ENCODE measurements at places on chromosomes 4 and X.

DNA sequence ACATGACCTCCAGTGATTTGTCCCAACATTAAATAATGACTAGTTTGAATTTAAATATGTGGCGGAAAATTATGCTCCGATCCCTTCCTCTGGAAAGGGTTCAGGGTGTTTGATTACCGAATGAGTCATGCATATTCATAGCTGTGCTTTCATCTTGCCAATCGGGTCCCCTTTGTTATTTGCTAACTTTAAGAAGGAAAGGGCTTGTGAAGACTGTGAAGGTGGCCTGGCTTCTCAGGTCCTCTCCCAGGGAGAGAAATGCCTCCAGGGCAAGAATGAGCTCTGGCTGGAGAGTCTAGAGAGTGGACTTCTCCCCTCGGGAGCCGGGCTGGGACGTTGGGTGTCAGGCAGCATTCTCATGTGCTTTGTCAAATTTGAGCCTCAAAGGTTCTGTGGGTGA lies 155.5 kb upstream of the PSAPL1 start:
- DNase-seq = no peak

GRCh38 chr4:19791422-19792123 lies 460.1 kb upstream of the SLIT2 start:
- no peak for DNase-seq

DNA sequence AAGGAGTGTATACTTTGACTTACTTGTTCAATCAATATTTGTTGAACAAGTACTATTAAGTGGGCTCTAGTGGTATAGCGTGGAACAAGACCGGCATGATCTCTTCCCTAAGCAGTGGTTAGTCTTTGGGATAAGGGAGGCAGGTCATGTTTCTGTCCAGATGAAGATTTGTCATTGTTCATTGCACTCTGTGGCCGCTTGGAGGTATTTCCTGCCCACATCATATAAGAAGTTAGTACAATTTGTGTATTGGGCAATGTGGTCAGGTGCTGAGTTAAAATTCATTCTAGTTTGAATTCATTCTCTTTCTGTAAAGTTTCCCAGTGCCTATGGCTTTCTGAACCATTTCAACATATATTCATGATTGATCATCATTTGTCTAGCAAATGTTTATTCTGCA lies 101.1 kb upstream of the SHISA3 start:
- DNase-seq = no peak

GRCh38 chr4:27184508-27185155 lies 324.0 kb downstream of the STIM2 start:
- no peak for DNase-seq

GRCh38 chr4:8144359-8144758 lies 14.3 kb downstream of the ABLIM2 start:
- no peak for DNase-seq

DNA sequence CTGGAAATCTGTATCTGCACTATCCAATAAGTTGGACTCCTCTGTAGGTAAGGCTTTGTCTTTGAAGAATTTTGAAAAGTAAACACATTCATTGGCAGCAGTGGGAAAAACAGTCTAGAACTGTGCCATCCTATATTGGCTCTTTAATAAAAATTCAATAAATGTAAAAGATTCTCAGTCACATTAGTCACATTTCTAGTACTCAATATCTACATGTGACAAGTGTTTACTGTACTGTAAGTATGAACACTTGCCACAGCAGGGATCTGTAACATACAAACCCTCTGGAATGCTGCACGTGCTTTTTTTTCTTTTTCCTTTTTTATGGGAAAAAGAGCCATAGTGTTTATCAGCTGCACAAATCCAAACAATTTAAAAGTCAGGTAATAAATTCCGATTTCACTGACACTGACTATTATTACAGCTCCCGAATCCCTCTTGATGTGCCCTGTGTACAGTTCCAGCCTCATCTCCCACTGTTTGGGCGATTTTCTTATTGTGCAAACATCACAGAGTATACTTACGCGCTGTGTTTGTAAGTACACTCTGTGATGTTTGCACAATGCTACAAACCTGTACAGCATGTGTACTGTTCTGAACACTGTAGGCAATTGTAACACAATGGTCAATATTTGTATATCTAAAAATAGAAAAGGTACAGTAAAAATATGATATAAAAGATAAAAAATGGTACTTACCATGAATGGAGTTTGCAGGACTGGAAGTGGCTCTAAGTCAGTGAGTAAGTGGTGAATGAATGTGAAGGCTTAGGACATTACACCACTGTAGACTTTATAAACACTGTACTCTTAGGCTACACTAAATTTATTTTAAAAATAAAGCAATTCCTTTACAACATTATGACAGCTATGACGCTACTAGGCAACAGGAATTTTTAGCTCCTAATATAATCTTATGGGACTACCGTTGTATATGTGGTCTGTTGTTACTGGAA lies 8.7 kb downstream of the PYURF start:
- no peak for DNase-seq

DNA sequence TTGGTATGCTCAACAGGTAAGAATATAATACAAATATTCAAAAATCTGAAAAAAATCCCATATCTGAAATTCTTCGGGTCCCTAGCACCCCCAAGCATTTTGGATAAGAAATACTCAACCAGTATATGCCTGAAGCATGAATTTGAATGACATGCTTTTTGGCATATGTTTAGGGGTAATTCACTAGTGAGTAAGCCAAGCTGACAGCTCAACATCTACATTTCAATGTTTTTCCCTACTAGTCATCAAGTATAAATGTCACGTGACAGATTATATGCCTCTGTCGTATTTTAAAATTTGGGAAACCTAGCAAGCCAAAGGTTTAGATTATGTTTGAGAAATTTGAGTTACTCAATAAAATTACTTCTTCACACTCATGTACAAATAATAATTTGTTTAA lies 125.1 kb downstream of the FGF16 start:
- DNase-seq = no peak

- DNase-seq = no peak
Measured at GRCh38 chr4:23382879-23383278, 507.0 kb downstream of the PPARGC1A start.

DNA sequence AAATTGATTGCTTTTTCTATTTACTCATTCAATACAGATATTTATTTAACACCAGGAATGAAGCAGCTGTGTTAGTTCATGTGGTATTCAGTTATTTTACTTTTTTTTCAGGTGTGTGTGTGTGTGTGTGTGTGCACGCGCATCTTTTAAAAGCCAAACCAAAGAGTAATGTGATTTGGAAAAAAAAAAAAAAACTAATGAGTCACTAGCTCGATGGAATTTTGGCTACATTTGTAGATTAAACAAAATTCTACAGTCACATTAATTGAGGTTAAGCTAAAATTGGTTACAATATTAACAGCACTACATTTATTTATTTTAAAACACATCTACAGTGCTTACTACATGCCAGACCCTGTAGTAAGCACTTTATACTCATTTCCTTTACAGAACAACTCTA lies 66.8 kb downstream of the HHIP start:
- no peak for DNase-seq

DNA sequence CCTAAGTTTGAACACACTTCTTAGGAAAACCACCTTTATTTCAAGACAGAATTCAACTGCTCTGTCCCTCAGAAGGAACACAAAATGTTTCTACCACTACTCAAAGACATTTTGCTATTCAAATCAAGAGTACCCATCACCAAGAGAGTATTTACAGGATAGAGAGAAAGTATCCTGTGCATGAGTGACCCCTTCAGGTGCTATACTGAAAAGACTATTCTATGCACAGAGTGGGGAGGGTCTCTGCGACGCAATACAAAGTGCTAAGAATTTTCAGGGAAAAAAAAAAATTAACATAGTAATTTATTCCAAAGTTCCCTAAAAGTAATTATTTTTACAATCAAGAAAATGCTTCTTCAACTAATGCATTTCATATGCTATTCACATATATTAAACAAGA lies 346.4 kb upstream of the FAM241A start:
- DNase-seq = no peak

DNA sequence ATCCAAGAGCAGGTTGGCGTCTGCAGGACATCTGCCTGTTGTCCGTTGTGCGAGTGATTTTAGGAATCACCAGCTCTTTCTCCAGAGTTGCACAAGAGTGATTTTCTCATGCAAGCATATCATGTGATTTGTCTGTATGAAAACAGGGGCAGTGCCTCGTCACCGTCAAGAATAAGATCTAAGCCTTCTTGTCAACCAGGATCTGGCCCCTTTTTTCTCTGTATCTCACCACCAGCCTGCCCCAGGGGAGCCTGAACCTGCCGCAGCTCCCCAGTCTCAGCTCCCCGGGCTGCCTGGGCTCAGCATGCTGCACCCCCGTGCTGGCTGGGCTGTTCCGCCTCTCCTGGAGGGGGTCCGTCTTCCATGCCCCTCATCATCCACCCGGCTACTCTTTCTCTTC lies 90.5 kb downstream of the STOX2 start:
- no peak for DNase-seq

- no peak for DNase-seq
Measured at GRCh38 chr4:128757712-128758111, 51.8 kb upstream of the JADE1 start.

DNA sequence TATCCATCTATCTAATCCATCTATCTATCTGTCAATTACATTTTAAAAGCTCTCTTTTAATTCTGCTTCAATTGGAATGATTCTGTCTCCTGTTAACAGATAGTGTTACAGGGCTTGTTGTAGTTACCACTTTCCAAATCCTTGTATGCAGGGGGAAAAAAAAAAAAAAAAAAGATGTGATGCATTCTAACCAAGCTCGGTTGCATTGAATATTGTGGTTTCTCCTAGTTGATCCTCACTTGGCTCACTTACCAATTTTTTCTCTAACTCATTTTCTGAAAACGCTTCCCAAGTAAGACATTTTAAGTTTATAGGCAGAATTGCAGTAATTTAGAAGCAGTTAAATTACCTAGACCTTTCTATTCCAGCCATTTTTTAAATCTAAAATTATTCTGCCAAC lies 327.9 kb upstream of the PITX2 start:
- no peak for DNase-seq

DNA sequence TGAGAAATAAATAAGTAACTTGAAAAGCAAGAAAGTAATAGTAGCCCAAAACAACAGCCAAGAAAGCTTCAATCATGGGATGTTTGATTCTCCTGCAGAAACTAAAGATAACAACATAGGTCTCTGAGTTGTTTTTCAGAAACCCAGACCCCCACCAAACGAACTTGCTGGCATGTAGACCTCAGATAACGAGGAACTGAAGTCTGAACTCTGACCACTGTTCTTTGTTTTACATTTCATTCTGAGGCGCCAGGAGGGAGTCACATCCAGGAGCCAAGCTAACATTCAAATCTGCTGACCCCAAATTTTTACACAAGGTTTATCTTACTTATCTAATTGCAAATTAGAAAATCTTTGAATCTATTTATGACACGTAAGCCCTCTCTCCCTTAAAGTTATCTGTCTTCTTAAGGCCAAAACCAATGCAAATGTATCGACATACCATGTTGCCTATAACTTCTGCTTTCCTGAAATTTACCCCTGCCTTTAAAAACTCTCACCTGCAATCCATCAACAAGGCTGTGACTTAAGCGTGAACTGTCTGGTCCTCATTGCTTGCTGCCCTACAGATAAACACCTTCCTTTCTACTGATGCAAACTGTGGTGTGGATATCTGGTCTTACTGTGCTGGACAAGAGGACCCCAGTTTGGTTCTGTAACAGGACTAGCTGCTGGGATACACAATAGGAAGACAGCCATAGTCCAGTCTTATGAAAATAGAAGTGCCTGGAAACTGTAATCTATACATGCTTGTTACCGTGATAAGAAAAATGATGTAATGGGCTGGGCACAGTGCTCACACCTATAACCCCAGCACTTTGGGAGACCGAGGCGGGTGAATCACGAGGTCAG lies 37.5 kb upstream of the NEIL3 start:
- no peak for DNase-seq

DNA sequence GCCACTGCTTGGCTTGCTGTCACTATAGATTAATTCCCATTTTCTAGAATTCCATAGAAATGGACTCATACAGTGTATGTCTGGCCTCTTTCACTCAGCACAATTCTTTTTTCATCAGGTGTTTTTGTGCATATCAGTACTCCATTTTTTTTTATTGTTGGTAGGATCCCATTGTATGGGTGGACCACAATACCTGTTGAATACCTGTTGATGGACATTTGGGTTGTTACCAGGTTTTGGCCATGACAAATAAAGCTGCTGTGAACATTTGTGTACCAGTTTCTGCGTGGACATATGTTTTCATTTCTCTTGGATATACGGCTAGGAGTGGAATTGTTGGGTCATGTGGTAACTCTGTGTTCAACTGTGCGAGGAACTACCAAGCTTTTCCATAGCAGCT lies 14.9 kb downstream of the ZFP92 start:
- no peak for DNase-seq

GRCh38 chrX:130578906-130579305 lies 177.1 kb downstream of the RBMX2 start:
- no peak for DNase-seq

DNA sequence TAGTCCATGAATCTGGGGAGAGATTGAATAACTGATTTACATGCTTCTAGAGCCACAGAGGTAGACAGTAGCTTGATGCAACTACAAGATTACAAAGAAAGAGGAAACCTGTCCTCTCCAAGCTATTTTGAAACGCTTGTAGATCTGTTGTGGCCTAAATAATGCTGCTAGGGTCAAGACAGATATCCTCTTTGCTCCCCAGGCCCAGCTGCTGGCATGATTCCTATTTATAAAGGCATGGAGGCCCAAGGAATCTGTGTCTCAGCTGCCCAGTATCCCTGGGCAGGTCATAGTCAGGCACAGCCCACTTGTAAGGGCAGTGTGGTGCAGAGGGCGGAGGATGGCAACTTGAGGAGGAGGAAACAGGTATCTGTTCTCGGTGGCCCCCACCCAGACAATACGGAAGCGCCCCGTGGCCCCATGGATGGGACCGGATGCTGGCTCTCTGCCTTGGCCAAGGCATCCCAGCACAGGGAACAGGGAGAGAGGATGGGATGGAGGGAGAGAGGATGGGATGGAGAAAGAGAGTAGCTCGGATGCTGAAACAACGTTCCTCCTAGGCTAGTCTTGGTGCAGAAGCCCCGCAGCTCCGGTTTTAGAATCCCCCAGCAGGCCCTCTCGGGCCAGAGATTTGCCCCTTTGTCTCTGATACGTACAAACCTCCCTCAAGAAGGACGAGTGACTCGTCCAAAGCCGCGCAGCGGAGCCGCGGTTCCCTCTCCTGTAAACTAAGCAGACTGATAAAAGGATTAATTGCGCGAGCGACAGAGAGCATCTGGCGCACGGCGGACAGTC lies 767 bp upstream of the SMIM20 start:
- DNase-seq = no peak
